ENCODE measurements at places on chromosomes 4 and X.

DNA sequence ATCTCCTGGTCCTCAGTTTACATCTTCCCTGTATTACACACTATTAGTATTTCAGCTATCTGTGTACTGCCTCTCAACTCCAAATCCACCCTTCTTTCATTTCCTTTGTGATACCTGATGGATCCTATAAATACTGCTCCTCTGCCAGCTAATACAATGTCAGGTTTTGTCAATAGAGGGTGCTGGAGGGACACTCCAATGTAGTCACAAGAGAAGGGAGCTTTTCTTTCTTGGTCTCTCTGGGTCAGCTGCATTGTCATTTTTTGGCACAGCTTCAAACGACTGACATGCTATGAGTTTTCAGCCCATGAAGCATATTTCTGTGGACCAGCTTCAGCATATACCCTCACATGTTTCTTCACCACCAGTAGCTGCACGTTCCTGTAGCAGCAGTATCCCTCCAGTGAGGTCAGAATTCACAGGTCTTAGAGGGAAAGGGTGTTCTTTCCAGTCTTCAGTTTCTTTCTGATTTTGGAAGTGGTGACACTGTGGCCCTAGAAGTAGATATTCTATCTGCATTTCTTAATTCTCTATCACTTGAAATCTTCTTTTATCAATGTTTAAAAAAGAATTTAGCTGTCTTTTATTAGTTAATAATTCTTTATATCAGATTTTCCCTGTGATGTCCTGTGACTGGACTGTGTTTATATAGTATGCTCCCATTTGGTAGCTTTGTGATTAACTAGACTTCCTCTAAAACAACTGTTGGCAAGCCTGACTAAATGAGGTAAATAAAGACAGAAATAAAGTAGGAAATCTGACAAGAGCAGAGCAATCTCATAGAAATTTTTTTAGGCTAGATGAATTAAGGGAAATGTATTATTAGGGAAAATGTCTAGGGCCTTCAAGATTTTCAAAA lies 60.6 kb downstream of the GABRA2 start:
- no peak for DNase-seq

GRCh38 chrX:45781901-45782553 lies 581.4 kb upstream of the DIPK2B start:
- no peak for DNase-seq

DNA sequence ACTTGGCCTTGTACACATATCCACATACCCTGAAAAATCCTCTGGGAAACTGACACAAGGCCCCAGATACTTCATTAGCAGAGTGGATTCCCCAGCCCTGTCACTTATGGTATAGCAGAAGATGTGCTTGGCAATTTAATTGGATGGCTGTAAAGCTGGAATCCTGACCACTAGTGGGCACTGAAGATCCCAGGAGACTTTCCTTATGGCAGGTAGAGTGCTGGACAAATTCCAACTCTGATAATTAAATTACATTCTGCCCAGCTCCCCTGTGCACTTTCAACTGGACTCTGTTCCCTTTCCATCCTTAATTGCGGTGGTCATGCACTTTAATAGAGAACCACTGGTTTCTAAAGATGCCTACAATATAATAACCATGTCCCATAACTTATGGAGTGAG lies 119.8 kb downstream of the DCK start:
- no peak for DNase-seq

DNA sequence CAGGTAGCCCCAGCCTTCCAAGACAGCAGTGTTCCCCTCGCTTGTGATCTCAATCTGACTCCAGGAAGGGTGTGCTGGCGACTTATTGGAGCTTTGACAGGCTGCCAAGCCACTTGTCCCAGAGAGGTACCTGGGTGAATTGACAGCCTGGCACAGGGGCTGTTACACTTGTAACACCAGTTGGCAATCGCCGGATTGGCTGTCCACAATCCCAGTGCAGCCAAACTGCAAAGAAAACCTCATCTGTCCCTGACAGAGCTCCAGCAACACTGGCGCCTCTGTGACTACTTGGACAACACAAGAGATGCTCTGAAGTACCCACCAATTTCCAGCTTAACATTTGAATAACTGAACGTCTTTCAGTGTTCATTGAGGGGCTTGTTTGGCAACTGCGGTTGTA lies 76.8 kb upstream of the PRPS1 start:
- no peak for DNase-seq

DNA sequence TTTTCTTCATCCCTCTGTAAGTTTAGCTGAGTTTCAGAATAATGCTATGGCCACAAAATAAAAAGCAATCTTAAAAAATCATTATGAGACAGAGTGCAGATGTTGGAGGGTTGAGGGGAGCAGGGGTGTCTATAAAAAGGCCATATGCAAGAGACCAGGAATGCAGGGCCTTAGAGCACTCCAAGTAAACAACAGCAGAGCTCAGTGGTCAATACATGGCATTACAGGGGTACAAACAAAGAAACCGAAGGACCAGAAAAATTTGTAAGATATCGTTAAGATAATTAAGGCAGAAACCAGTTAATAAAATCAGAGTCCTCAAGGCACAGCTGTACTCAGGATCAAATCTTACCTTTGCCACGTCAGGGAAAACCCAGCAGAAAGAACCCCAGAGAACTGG lies 28.4 kb upstream of the NDST3 start:
- DNase-seq, result no peak

DNA sequence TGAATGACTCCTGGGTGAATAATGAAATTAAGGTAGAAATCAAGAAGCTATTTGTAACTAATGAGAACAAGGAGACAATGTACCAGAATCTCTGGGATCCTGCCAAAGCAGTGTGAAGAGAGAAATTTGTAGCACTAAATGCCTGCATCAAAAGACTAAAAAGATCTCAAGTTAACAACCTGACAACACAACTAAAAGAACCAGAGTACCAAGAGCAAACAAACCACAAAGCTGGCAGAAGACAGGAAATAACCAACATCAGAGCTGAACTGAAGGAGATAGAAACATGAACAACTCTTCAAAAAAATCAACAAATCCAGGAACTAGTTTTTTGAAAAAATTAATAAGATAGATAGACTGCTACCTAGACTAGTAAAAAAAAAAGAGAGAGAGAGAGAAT lies 8.4 kb downstream of the CFAP299 start:
- no peak for DNase-seq

GRCh38 chr4:70544279-70544868 lies 26.0 kb downstream of the AMTN start:
- no peak for DNase-seq

GRCh38 chrX:48831909-48832291 lies 3.5 kb downstream of the PCSK1N start:
- DNase-seq, result no peak

- no peak for DNase-seq
These were observed 19.9 kb downstream of the ABCG2 start for GRCh38 chr4:88138561-88138960.

DNA sequence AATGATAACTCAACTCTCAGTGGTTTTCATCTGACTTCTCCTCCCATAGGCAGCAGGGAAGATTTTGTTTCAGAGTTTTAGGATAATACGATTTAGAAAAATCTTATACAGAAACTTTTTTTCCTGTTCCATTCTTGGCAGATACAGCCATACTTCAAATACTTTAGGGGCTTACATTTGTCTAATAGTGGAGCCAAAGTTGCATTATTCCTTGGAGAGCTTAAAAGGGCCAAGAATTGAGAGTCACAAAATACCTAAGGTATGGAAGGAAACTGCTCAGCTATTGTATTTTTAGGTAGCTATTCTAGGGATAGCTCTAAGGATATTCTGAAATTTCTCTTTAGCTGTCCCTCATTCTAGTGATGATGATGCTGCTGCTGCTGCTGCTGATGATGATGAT lies 132.9 kb upstream of the PTCHD1 start:
- no peak for DNase-seq

DNA sequence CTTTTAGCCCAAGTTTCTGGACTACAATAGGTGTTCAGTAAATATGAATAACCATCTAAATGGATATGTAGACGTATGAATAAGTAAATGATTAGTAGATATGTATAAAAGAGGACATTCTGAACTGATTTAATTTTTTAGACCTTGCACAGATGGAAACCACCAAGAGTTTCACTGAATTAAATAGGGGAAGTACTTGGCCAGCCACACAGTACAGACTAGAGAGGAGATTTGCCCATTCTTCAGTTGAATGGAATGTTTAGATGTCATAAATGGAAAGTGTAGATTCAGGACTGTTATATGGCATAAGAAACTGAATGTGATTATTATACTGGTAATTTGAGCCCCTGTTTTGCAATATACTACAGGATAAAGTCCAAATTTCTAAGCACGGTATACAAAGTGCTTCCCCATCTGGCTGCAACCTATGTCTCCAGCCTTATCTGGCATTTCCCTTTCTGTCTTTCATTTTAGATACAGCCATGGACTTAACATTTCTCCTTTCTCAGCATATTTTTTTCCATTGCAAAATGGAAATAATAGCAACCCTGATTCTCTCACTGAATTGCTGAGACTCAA lies 137.8 kb upstream of the HS3ST1 start:
- DNase-seq, result no peak

DNA sequence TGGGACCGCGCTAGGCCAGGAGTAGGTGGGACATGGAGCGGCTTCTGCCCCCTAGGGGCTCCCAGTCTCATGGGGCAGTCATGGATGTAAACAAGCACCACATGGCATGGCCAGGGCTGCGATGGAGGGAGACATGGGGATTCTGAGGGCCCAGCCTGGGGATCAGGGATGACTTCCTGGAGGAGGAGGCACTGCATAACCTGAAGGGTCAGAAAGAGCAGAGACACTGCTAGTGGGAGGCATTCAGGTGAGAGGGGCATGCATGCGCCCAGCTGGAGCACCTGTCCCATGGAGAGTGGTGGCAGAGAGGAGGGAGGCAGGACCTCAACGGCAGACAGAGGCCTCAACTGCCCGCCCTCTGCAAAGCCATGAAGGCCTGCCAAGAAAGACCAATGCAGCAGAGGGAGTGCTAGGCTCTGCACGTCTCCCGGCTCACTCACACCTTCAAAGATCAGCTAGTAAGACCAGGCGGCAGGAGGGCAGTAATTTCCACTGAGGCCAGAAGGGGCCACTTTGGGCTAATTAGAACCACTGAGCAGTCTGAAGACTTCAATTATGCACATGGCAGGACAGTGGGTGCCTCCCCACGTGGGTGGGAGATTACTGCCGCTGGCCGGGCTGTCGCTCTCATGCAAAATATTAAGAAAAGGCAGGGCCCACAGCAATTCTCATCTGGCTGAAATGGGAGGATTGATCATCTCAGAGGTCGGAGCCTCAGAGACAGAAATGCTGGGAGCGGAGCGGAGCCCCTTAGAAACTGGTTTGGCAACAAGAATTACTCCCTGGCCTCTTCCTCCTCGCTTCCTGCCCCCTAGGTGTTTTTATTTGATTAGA lies 69.6 kb downstream of the PPP2R2C start:
- DNase-seq, result no peak

GRCh38 chr4:147610686-147611085 lies 6.5 kb upstream of the TMEM184C start:
- no peak for DNase-seq

DNA sequence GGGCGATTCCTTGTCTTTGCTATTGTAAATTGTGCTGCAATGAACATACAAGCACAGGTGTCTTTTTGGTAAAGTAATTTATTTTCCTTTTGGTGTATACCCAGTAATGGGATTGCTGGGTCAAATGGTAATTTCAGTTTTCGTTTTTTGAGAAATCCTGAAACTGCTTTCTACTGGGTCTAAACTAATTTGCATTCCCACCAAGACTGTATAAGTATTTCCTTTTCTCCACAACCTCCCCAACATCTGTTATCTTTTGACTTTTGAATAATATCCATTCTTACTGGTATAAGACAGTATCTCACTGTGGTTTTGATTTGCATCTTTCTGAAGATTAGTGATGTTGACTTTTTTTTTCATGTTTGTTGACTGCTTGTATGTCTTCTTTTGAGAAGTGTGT lies 2506.0 kb downstream of the PCDH7 start:
- DNase-seq, result no peak

GRCh38 chr4:159197260-159197884 lies 94.5 kb downstream of the RAPGEF2 start:
- no peak for DNase-seq

- no peak for DNase-seq
These were observed at the start of gene CXCL3 for GRCh38 chr4:74038425-74039314. CXCL3 (minus strand) TSS chr4:74038689; CDS start chr4:74038611, 78 bp downstream.

DNA sequence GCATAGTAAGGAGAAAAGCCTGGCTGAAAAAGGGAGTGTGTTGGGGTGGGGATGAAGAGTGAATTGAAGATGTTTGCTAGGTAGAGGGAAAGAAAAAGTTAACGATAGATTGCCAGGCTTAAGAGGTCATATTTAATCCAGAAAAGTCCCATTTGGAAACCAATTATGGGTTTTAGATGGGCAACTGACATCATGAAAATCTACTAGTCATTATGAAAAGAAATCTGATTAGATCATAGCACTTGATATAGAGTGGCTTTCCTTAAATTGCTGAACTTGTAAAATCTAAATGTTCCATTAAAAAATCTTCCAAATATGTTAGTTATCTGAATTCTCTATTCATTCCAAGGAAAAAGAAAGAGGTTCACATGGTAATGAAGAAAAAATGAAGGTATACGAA lies 37.5 kb upstream of the IL21 start:
- DNase-seq, result no peak

GRCh38 chr4:26217961-26218676 lies 102.7 kb upstream of the RBPJ start:
- no peak for DNase-seq

DNA sequence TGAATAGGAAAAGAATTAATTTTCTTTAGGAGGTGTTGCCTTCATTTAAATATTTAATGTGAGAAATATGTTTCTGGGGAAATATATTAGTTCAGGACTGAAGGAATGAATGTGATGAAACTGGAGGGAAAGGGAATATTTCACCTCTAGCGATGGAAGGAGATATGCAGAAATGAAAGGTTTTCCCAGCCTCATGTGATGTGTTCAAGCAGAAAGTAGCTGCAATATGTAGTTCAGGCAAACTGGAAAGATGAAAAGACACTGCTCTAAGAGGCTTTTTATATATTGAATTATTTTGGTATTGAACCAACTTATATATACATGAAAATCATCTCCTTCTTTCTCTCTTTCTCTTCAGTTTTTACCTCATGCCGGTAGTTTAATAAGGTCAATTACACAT lies 3.4 kb downstream of the GRID2 start:
- no peak for DNase-seq

- no peak for DNase-seq
These were observed 32.1 kb downstream of the TSPAN5 start for GRCh38 chr4:98626350-98626749.

GRCh38 chr4:99816545-99817308 lies at the start of gene DAPP1:
DAPP1 (plus strand) TSS chr4:99816827; CDS start chr4:99816914, 87 bp downstream.
- DNase-seq, result peak; percentile 37

GRCh38 chrX:2264179-2265030 lies 236.4 kb downstream of the DHRSX start:
- DNase-seq, result no peak

- no peak for DNase-seq
These were observed 57.8 kb downstream of the SOD3 start for GRCh38 chr4:24853142-24853541.

Measured in stimulated activated CD4-positive, alpha-beta T cell treated with anti-CD3 and anti-CD28 coated beads, Interleukin-1b, Interleukin-23, amount 100 ng/mL, for 1 hour (primary cell).